SK-N-SH (cell line): ENCODE measurements at places on chromosomes 4 and X.

- DNase-seq = peak; percentile 22
- H3K27ac ChIP-seq = no peak overlapping the region
- H3K4me3 ChIP-seq = no peak overlapping the region
- H3K36me3 ChIP-seq = no peaks in the 10 kb centered on the region
- H3K27me3 ChIP-seq = peaks cover 6% of the 10 kb centered on the region; the same call in 1 of the 2 replicates
Observed at GRCh38 chrX:111519215-111519614, 7.8 kb downstream of the SERTM2 start.

DNA sequence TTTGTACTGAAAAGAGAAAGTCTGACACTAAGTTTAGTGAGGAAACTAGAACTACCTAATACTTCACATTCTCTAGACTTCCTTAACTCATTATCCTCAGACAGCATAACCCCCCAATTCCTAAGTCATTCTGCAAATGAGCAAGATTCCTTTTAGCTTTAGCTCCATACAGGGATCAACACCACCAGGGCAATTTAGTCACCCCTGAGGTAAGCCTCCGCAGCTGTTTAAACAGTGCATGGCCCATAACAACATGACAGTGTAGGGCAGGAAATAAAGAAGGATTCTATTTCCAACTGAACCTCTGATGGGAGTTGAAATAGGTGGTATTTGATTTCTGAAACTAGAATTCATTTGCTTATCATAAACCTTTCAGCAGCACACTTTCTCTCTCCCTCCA, 112.8 kb upstream of the DKK2 start:
- no peaks in the 10 kb centered on the region; the same call in 1 of the 2 replicates for H3K4me1 ChIP-seq
- no peak overlapping the region for H3K4me3 ChIP-seq
- H3K27me3 ChIP-seq = no peaks in the 10 kb centered on the region

GRCh38 chr4:82372517-82373485, 990 bp downstream of the HNRNPD start:
- peaks cover 31% of the 10 kb centered on the region for H3K36me3 ChIP-seq
- H3K27me3 ChIP-seq = no peaks in the 10 kb centered on the region
- peaks cover 17% of the 10 kb centered on the region; the same call in 1 of the 2 replicates for H3K4me1 ChIP-seq
- peak overlapping the region; percentile 96 for H3K27ac ChIP-seq
- DNase-seq = peak; percentile 71
- peak overlapping the region; percentile 89 for H3K4me3 ChIP-seq

- no peaks in the 10 kb centered on the region for H3K27me3 ChIP-seq
- H3K36me3 ChIP-seq = no peaks in the 10 kb centered on the region
- H3K27ac ChIP-seq = no peak overlapping the region; the same call in 1 of the 2 replicates
Observed at GRCh38 chr4:114041117-114041475, 61.6 kb upstream of the ARSJ start.

DNA sequence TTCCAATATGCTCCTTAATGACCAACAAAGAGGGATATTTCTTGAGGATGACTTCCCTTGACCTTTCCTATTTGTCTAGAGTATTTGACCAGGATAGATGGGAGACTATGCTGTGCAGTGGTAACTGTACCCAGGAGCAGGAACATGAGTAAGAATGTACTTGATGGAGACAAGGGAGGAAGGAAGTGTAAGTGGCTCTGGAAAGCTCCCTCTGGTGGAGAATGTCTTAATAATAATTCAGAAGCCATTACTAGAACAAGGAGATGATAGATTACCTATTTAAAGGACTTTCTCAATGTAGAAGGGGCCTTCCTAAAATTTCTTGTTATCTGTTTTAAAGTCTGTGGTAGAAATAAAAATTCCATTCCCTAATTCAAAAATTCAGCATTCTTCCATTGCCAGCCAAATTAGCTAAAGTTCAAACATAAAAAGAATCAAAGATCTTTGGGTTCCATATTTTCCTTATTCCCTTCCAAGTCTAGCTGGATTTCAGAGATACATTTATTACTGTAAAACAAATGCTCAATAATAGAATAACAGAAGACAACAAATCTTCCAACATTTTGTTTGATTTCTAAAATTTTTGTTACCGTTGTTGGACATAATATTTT, 83.8 kb downstream of the GRID2 start:
- H3K36me3 ChIP-seq = no peaks in the 10 kb centered on the region
- H3K4me1 ChIP-seq = no peaks in the 10 kb centered on the region
- H3K27me3 ChIP-seq = no peaks in the 10 kb centered on the region
- peak; percentile 17 for DNase-seq

GRCh38 chrX:136130931-136131833, 16.2 kb upstream of the FHL1 start:
- H3K4me3 ChIP-seq = no peak overlapping the region
- H3K36me3 ChIP-seq = no peaks in the 10 kb centered on the region
- H3K27ac ChIP-seq = peak overlapping the region; percentile 40
- H3K27me3 ChIP-seq = peaks cover 12% of the 10 kb centered on the region; the same call in 1 of the 2 replicates
- no peaks in the 10 kb centered on the region; the same call in 1 of the 2 replicates for H3K4me1 ChIP-seq
- DNase-seq = no peak

- no peaks in the 10 kb centered on the region for H3K36me3 ChIP-seq
- no peak for DNase-seq
- no peaks in the 10 kb centered on the region for H3K4me1 ChIP-seq
- H3K27me3 ChIP-seq = peaks cover 9% of the 10 kb centered on the region; the same call in 1 of the 2 replicates
- no peak overlapping the region for H3K4me3 ChIP-seq
- H3K27ac ChIP-seq = no peak overlapping the region
Observed at GRCh38 chrX:133323431-133323830, 91.9 kb downstream of the GPC4 start.

DNA sequence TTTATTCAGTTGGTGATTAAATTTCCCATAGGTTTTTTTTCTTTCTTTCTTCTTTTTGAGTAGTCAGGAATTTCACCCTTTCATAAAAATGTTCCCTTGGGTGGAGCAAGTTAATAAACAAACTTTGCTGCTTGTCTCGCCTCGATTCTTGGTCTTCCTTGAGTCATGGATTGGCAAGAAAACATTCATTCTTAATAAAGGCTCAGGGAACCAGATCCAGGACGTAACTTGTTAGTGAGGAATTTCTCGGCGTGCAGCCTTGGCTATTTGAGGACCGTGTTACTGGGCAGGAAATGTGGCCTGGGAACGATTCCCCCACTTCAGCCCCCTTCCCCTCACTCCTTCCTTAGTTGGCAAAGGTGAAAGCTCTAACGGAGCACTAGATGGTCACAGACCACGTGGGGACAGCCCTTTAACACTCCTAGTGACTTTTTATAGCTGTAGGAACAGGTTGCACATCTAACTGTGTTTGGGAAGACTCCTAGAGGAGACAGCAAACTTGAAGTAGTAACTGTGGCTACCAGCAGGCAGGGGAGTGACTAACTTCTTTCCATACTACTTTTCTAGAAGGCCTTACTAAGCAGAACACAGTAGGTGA, 106.8 kb downstream of the UCHL1 start:
- DNase-seq = no peak
- no peak overlapping the region for H3K4me3 ChIP-seq
- H3K36me3 ChIP-seq = no peaks in the 10 kb centered on the region
- H3K27ac ChIP-seq = no peak overlapping the region
- H3K4me1 ChIP-seq = no peaks in the 10 kb centered on the region

GRCh38 chr4:124803641-124804040, 91.1 kb upstream of the ANKRD50 start:
- no peak overlapping the region for H3K4me3 ChIP-seq
- no peak overlapping the region for H3K27ac ChIP-seq
- DNase-seq = no peak
- H3K4me1 ChIP-seq = no peaks in the 10 kb centered on the region
- no peaks in the 10 kb centered on the region for H3K36me3 ChIP-seq
- no peaks in the 10 kb centered on the region for H3K27me3 ChIP-seq

DNA sequence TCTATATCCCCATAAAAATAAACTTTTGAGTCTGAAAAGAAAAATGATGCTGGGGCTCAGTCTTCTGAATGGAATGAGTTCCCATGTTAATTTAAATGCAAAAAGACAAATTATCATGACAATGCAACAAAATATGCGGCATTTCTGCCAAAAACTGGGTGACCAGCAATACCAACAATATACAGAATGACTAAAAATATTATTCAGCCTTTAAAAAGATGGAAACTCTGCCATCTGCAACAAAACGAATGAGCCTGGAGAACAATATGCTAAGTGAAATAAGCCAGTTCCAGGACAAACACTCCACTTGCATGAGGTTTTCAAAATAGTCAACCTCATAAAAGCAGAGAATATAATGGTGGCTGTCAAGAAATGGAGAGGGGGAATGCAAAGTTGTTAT, 558.5 kb downstream of the IL15 start:
- H3K27me3 ChIP-seq = no peaks in the 10 kb centered on the region
- DNase-seq = no peak
- no peak overlapping the region for H3K4me3 ChIP-seq
- no peaks in the 10 kb centered on the region for H3K36me3 ChIP-seq
- no peaks in the 10 kb centered on the region for H3K4me1 ChIP-seq
- H3K27ac ChIP-seq = no peak overlapping the region

DNA sequence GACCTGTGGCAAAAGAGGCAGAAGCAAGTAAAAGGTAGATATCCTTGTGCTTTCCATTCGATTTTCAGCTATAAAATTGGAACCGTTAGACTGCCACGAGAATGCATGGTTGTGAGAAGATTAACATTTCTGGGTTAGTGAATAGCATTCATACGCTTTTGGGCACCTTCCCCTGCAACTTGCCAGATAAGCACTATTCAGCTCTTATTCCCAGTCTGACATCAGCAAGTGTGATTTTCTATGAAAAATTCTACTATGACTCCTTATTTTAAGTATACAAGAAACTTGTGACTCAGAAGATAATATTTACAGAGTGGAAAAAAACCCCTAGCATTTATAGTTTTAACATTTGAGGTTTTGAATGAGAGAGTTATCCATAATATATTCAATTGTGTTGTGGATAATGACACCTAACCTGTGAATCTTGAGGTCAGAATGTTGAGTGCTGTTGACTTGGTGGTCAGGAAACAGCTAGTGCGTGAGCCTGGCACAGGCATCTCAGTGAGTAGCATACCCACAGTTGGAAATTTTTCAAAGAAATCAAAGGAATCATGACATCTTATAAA, 3.9 kb downstream of the FGB start:
- H3K4me3 ChIP-seq = no peak overlapping the region
- peaks cover 3% of the 10 kb centered on the region; the same call in 1 of the 2 replicates for H3K27me3 ChIP-seq

GRCh38 chr4:106497271-106497670, 128.7 kb upstream of the GIMD1 start:
- H3K27ac ChIP-seq = no peak overlapping the region
- no peaks in the 10 kb centered on the region; the same call in 1 of the 2 replicates for H3K4me1 ChIP-seq
- no peaks in the 10 kb centered on the region for H3K36me3 ChIP-seq
- H3K4me3 ChIP-seq = no peak overlapping the region

DNA sequence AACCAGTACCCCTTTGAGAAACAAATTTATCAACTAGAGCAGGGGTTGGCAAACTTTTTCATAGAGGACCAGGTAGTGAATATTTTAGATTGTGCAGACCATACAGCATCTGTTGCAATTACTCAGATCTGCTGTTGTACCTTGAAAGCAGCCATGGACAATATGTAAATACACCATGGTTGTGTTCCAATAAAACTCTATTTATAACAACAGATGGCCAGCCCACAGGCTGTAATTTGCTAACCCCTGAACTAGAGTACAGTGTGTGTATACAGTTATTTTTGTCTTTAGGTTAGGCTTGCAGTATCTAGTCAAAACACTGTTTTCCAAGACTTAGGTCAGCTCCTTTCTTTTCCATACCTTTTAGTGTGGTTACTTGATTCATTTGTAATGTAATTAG, 54.4 kb downstream of the PHKA1 start:
- H3K36me3 ChIP-seq = no peaks in the 10 kb centered on the region
- no peak for DNase-seq
- no peak overlapping the region for H3K4me3 ChIP-seq
- no peaks in the 10 kb centered on the region for H3K4me1 ChIP-seq

GRCh38 chr4:145907390-145907789, 31.2 kb downstream of the ZNF827 start:
- H3K27me3 ChIP-seq = no peaks in the 10 kb centered on the region
- no peak for DNase-seq
- H3K36me3 ChIP-seq = no peaks in the 10 kb centered on the region
- no peak overlapping the region for H3K4me3 ChIP-seq
- no peak overlapping the region for H3K27ac ChIP-seq

DNA sequence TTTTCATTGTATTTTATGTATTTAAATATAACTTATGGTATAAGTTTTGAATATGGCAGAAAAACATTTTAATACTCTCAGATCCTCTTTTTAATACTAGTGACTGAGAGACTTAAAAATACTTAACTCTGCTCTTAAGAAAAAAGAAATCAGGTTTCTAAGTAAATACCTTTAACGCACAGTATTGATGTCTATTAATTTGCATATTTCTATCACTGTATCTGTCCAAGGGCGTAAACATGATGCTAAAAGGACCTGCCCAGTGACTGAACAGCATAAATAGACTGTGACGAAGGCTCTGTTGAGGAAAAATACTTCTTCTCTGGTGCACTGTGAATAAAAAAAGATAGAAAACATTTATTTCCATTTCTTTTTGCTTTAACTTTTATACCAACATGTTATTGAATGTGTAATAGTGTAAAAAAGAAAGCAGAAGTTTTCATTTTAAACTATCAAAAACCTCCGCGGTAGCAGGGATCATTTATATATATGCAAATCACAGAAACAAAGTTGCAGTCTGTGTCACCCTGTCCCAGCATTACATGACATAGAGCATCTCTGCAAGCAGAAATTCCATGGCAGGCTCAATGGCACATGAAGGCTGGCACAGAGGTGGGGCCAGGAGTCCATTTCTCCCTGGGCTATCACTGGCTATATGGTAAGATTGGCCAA, 75.4 kb downstream of the ZAR1 start:
- no peaks in the 10 kb centered on the region for H3K27me3 ChIP-seq
- no peak for DNase-seq
- H3K4me3 ChIP-seq = no peak overlapping the region
- peaks cover 65% of the 10 kb centered on the region for H3K36me3 ChIP-seq
- peaks cover 4% of the 10 kb centered on the region; the same call in 1 of the 2 replicates for H3K4me1 ChIP-seq

- H3K27ac ChIP-seq = no peak overlapping the region
- no peaks in the 10 kb centered on the region for H3K4me1 ChIP-seq
- H3K36me3 ChIP-seq = no peaks in the 10 kb centered on the region
Observed at GRCh38 chr4:80540349-80540748, 204.8 kb downstream of the CFAP299 start.

- H3K27me3 ChIP-seq = no peaks in the 10 kb centered on the region
- H3K27ac ChIP-seq = no peak overlapping the region
- no peak for DNase-seq
- no peak overlapping the region for H3K4me3 ChIP-seq
- H3K36me3 ChIP-seq = no peaks in the 10 kb centered on the region
- no peaks in the 10 kb centered on the region for H3K4me1 ChIP-seq
Observed at GRCh38 chr4:33566649-33567048, 2677.7 kb downstream of the ARAP2 start.

DNA sequence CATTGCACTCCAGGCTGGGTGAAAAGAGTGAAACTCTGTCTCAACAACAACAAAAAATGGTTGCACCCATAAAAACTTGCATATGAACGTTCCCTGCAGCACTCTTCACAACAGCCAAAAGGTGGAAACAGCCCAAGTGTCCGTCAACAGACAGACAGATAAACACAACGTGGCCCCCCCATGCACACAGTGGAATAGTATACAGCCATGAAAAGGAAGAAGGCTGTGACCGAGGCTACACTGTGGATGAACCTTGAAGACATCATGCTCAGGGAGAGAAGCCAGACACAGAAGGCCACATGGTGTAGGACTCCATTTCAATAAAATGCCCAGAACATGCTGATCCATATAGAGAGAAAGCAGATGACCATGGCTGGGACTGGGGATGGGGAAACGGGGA, 33.5 kb upstream of the ASMTL start:
- no peak for DNase-seq
- no peak overlapping the region for H3K27ac ChIP-seq
- no peaks in the 10 kb centered on the region for H3K4me1 ChIP-seq
- H3K27me3 ChIP-seq = peaks cover 12% of the 10 kb centered on the region; the same call in 1 of the 2 replicates
- no peaks in the 10 kb centered on the region for H3K36me3 ChIP-seq
